Ovary (tissue), 10 donors: ENCODE measurements at places on chromosomes 3 and 15.

- H3K4me1 ChIP-seq = peaks cover 10% of the 10 kb centered on the region
- H3K36me3 ChIP-seq = no peaks in the 10 kb centered on the region
- H3K27me3 ChIP-seq = no peaks in the 10 kb centered on the region
Observed at GRCh38 chr15:58472221-58472620, 40.4 kb downstream of the LIPC start.

GRCh38 chr15:27059610-27060202, 88.7 kb downstream of the GABRG3 start:
- no peak for DNase-seq
- no peak overlapping the region for H3K27ac ChIP-seq
- H3K27me3 ChIP-seq = no peaks in the 10 kb centered on the region

DNA sequence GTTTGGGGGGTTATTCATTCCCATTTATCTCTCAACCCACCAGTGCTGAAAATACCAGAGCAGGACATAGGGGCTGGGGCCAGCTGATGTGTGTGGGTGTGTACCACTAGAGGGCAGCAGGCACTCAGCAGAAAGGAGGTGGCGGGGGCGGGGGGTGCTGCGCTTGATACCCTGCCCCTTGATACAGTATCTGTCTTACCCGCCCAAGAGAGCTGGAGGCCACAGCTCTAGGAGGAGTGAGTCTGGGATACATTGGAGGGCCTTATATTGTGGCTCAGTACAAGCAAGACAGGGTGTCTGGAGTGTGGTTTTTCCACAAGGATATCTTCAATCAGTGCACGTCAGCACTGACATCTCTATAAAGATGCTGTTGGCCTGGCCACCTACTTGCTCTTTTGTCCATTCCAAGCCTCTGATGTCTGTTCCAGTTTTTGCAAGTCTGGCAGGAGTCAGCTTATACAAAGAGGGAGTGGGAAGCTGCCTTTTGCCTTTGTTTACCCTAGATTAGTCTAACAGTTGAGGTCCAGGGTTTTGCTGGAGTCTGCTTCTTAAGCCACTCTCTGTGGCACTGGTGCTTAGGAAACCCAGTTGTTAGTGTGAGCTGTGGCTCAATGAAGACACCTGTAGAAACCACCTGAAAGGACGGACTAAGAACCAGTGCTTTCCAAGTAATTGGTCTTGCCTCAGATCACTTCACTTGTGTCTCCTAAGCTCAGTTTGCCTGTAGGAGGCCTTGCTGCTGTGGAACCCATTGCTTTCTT, 1.5 kb upstream of the RBM15B start:
- H3K27me3 ChIP-seq = no peaks in the 10 kb centered on the region
- H3K4me1 ChIP-seq = peaks cover 15% of the 10 kb centered on the region
- no peak overlapping the region for H3K27ac ChIP-seq
- H3K4me3 ChIP-seq = no peak overlapping the region

GRCh38 chr3:32474201-32474600, 28.5 kb downstream of the CMTM6 start:
- H3K4me3 ChIP-seq = no peak overlapping the region
- H3K36me3 ChIP-seq = no peaks in the 10 kb centered on the region
- H3K4me1 ChIP-seq = peaks cover 2% of the 10 kb centered on the region
- H3K27me3 ChIP-seq = no peaks in the 10 kb centered on the region
- no peak for DNase-seq

DNA sequence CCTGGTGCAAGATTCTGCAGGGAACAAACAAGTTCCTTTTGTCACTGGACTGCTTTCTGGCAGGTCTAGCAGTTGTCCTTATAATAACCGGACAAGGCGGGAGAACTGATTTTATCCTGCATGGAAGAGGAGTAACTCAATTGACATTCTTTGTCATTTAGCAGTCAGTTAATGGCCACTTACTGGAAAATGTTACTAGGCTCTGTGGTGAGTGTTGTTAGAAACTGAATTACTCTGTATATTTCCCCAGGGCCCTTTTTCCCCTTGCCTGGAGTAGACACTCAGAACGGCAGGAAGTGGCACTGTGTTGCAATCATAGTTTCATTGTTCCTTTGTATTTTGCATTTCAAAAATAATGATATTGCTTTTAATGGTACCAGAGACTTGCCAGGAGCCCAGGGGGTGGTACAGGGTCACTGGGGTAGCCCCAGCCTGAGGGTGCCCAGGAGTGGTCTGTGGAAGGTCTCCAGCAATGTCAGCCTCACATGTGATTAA, 318.6 kb upstream of the LRRFIP2 start:
- no peaks in the 10 kb centered on the region for H3K4me1 ChIP-seq
- DNase-seq = no peak
- H3K27ac ChIP-seq = no peak overlapping the region
- H3K36me3 ChIP-seq = no peaks in the 10 kb centered on the region
- H3K27me3 ChIP-seq = no peaks in the 10 kb centered on the region

DNA sequence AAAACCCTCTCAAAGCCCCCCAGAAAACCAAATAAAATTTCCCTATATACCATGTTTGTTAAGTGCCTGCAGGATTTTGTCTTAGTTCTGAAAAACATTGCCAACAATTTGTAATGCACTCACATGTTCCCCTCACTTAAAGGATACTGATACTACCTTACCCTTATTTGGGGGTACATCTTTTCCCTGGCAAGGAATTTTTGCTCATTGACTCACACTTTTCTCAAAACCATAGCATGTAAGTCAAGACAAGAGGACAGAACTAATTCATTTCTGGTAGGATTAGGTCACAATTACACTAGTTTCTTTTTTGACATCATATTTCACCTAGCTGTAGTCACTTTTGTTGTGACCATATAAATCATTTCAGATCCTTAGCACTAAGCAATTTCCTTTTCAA, 222.2 kb downstream of the THRB start:
- H3K27me3 ChIP-seq = no peaks in the 10 kb centered on the region
- H3K36me3 ChIP-seq = no peaks in the 10 kb centered on the region

- no peaks in the 10 kb centered on the region for H3K36me3 ChIP-seq
- H3K4me3 ChIP-seq = no peak overlapping the region
- no peak overlapping the region for H3K27ac ChIP-seq
- no peaks in the 10 kb centered on the region for H3K27me3 ChIP-seq
Observed at GRCh38 chr3:108513961-108514360, 3.6 kb upstream of the MYH15 start.

- H3K4me3 ChIP-seq = peak overlapping the region; percentile 14
- H3K4me1 ChIP-seq = no peaks in the 10 kb centered on the region
- DNase-seq = no peak
- no peaks in the 10 kb centered on the region for H3K36me3 ChIP-seq
Observed at GRCh38 chr3:157543501-157544035, 40.4 kb upstream of the VEPH1 start.

- no peak for DNase-seq
- no peaks in the 10 kb centered on the region for H3K27me3 ChIP-seq
- no peak overlapping the region for H3K4me3 ChIP-seq
Observed at GRCh38 chr3:113783463-113783862, 36.6 kb downstream of the ATP6V1A start.

DNA sequence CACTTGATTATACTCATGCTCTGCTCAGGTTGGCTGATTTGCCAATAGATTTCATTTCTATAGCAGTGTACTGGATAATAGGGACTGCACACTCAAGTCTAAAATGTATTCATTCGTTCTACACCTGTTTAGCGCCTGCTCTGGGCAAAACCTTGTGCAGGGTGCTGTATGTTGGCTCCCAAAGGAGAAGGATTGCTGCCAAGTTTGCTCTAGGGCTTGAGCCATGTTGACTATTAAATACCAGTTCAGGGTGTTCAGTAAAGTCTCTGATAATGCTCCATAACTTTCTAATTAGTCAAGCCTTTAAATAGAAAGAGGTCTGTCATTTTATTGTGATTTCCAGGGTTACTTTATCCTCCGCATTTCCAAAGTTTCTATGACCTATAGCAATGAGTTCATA, 470.2 kb downstream of the MAGI1 start:
- H3K27ac ChIP-seq = no peak overlapping the region
- no peak for DNase-seq
- no peaks in the 10 kb centered on the region for H3K36me3 ChIP-seq
- H3K27me3 ChIP-seq = no peaks in the 10 kb centered on the region
- H3K4me3 ChIP-seq = no peak overlapping the region

GRCh38 chr15:64907991-64908390, 3.7 kb upstream of the ANKDD1A start:
- H3K27me3 ChIP-seq = no peaks in the 10 kb centered on the region
- no peaks in the 10 kb centered on the region for H3K36me3 ChIP-seq
- DNase-seq = no peak
- no peak overlapping the region for H3K27ac ChIP-seq
- H3K4me1 ChIP-seq = peaks cover 2% of the 10 kb centered on the region

DNA sequence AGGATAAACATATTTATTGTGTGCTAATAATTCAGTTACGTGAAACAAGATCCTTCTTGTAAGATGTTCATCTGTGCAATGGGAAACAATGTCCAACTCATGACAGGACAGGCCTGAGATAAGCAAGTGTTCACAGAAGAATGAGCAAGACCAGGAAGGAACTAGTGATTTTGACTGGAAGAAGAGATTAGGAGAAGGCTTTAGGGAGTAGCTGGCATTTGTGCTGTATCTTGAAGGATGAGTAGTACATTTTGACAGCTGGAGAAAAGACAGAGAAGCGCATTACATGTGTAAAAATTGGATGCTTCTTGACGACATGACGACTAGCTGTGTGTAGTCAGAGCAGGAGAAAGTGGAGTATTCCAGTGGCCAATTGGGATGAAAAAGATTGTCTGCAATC, 48.4 kb downstream of the GBE1 start:
- DNase-seq = no peak
- H3K27me3 ChIP-seq = no peaks in the 10 kb centered on the region
- H3K36me3 ChIP-seq = no peaks in the 10 kb centered on the region
- H3K4me3 ChIP-seq = no peak overlapping the region
- H3K4me1 ChIP-seq = no peaks in the 10 kb centered on the region
- no peak overlapping the region for H3K27ac ChIP-seq

- no peak overlapping the region for H3K4me3 ChIP-seq
- H3K27me3 ChIP-seq = no peaks in the 10 kb centered on the region
- H3K4me1 ChIP-seq = no peaks in the 10 kb centered on the region
- H3K36me3 ChIP-seq = no peaks in the 10 kb centered on the region
- DNase-seq = no peak
- H3K27ac ChIP-seq = no peak overlapping the region
Observed at GRCh38 chr15:48595981-48596380, 49.5 kb downstream of the FBN1 start.

DNA sequence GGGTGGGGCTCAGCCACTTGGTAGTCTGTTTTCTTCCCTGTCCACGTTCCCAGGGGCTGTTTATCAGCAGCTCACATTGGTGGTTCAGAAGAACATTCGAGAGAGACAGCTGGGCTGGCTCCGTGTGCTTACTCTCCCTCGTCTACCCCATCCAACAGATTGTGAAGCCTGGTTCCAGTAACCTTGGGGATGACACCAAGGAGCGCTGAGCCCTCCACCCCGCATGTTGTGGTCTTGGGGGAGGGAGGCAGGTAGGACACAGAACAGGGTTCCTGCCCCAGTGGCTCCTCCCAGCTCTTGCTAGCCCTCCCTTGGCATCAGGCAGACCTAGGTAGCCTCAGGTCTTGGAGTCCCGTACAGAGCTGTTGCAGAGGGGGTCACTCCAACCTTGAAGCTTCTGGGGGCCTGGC, 33.1 kb downstream of the KLF13 start:
- DNase-seq = no peak
- peaks cover 9% of the 10 kb centered on the region for H3K4me1 ChIP-seq
- no peak overlapping the region for H3K27ac ChIP-seq
- no peak overlapping the region for H3K4me3 ChIP-seq
- H3K27me3 ChIP-seq = no peaks in the 10 kb centered on the region
- no peaks in the 10 kb centered on the region for H3K36me3 ChIP-seq

DNA sequence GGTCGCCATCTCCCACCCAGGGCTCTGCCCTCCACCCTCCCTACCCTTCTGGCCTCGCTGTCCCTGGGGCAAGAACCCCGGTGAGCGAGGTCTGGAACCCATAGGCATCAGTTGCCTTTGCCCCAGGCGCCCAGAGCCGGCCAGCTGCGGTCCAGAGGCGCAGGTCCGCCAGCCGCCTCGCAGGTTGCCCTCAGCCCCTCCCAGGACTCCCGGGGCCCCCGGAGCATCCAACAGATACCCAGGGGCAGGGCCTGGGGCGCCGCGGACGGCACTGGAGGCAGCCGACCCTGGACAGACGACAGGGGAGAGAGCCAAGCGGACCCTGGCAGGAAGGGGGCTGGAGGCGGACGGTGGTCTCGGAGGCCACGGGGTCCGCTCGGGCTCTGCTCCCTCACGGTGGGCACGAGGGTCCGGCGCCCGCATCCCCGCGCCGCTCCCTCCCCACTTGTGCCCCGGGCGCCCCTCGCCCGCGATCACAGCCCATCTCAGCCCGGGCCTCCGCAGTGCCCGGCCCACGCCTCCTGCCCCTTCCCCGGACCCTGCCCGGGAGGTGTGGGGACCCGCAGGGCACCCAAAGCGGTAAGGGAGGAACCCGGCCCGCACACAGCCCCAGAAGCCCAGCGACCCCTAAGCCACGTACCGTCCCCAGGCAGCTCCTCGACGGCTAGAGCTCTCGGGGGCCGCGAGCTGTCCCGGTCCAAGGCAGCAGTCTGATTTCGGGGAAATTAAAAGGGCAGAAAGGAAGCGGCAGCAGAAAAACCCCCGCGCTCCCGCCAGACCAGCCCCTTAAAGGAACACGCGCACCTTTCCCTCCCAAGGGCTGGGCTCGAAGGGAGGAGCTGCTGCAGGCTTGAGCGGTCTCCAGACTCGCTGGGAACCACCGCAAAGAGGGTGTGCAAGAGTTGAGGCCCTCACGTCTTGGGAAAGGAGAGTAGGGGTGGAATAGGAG, at the start of gene HAPLN3:
TSS of gene HAPLN3 (minus strand) at position 726 of the 949 bp plus-strand sequence. CDS start 8,246 bp downstream, outside the sequence.
- DNase-seq = peak; percentile 42
- peaks cover 9% of the 10 kb centered on the region for H3K4me1 ChIP-seq
- no peaks in the 10 kb centered on the region for H3K27me3 ChIP-seq
- peak within 1 kb of the TSS; percentile 4 for H3K27ac ChIP-seq
- peak within 1 kb of the TSS; percentile 33 for H3K4me3 ChIP-seq
